ENCODE measurements at places on chromosomes 3 and 15.

GRCh38 chr3:95333826-95334225 is 1271.0 kb downstream of the NSUN3 start:
- no peak for DNase-seq

DNA sequence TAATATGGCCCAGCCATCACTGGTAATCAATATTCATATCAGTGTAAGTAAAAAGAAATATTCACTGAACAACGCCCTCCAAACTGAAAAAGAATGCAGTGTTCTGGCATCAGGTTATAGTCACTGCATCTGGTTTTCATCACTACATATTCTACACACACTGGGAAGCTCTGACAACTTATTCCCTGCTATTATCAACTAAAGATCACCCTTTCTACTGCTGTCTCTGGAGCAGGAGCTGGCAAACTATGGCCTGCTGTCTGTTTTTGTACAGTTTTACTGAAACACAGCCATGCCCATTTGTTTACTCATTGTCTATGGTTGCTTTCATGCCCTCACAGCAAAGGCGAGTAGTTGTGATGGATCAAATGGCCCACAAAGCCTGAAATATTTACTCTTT is 35.3 kb downstream of the TUBGCP4 start:
- no peak for DNase-seq

DNA sequence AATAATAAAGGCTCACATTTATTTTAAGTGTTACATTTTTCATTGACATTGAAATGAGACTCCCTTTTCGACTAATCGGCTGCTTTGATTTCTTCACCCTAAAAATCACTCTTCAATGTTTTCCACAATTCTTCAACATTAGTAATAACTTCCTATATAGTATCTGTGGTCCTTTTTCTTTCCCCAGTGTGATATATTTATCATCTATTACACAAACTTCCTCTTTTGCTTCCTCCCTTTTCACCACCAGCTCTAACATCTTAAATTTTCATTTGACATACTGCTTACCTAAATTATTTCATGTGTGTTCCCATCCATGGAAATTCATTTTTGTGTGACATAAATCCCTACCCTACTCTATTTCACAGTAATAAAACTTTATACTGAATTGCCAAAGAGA is 244.4 kb downstream of the TIGIT start:
- no peak for DNase-seq

DNA sequence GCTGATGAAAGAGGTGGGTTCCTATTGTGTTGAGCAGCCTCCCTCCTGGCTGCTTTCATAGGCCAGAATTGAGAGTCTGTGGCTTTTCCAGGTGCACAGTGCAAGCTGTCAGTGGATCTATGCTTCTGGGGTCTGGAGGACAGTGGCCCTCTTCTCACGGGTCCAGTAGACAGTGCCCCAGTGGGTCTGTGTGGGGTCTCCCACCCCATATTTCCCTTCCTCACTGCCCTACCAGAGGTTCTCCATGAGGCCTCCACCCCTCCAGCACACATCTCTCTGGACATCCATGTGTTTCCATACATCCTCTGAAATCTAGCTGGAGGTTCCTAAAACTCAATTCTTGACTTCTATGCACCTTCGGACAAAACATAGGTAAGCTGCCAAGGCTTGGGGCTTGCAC is 201.2 kb downstream of the FAM43A start:
- no peak for DNase-seq

- DNase-seq, result no peak
Measured at GRCh38 chr15:78259232-78259631, 5.1 kb upstream of the DNAJA4 start.

DNA sequence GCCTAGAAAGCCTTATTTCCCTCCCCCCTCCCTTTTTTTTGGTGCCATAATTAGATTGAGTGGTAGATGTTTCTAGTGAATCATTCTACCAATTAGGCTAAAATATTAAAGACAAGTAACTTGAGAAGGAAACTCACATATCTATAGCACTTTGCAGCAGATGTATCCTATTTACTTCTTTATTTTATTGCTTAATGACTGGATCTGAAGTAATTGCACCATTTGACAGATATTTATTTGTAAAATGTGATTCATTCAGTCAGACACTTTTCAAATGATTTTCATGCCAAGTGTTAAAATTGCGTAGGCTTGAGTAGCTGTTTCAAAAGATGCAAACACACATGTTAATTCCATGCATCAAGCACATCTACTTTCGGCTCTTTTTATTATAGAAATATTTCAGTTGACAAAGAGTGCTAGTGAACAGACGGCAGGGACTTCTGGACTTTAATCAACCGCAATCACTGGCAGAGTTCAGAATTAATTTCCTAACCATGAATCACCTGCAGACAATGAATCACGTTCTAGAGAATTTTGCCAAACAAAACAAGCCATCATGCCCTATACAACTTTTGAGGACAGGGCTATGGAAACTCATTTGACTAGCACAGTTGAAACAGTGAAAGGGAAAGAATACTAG is 636.8 kb downstream of the MECOM start:
- DNase-seq, result peak; percentile 10

DNA sequence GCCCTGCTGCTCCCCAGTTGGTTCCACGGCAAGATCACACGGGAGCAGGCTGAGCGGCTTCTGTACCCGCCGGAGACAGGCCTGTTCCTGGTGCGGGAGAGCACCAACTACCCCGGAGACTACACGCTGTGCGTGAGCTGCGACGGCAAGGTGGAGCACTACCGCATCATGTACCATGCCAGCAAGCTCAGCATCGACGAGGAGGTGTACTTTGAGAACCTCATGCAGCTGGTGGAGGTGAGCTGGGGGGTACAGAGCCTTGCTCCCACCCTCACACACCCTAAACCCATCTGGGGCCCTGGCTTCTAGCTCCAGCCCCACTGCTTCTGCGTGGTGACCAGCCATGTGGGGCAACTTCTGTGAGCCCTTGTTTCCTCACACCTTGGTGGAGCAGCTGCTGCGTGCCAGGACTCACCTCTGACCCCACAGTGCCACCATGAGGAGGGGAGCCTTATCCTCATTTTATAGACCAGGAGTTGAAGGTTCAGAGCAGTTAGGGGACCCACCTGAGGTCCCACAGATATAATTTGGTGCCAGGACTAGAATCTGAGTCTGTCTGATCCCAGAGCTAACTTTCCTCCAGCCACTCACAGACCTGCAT is 13.3 kb upstream of the LMAN1L start:
- no peak for DNase-seq

- no peak for DNase-seq
Measured at GRCh38 chr3:113174801-113175485, 36.4 kb upstream of the BOC start.

DNA sequence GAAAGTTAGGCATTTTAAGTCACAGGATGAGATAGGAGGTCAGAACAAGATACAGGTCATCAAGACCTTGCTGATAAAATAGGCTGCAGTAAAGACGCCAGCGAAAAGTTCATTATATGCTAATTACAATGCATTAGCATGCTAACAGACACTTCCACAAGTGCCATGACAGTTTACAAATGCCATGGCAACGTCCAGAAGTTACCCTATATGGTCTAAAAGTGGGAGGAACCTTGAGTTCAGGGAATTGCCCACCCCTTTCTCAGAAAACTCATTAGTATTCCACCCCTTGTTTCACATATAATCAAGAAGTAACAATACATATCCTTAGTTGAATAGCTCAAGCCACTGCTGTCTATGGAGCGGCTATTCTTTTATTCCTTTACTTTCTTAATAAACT is 92.7 kb upstream of the PLXND1 start:
- DNase-seq, result no peak

DNA sequence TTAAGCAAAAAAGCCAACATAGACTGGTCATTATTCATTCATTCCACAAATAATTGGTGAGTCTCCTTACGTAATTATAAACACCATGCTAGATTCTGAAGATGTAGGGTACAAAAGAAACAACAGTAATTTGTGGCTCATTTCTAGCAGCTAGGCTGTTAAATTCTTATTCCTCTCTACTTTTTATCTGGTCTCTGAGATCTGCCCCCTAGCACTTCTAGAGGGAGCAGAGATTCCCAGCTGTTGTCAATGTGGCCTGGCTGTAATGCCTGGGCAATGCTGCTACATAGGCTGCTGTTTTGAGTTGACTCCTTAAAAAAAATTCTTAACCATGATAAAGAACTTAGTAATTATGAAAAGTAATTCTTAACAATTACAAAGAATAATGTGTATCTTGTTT is 434.9 kb upstream of the THRB start:
- no peak for DNase-seq

- no peak for DNase-seq
Measured at GRCh38 chr15:72306211-72306785, 13.7 kb downstream of the CELF6 start.

DNA sequence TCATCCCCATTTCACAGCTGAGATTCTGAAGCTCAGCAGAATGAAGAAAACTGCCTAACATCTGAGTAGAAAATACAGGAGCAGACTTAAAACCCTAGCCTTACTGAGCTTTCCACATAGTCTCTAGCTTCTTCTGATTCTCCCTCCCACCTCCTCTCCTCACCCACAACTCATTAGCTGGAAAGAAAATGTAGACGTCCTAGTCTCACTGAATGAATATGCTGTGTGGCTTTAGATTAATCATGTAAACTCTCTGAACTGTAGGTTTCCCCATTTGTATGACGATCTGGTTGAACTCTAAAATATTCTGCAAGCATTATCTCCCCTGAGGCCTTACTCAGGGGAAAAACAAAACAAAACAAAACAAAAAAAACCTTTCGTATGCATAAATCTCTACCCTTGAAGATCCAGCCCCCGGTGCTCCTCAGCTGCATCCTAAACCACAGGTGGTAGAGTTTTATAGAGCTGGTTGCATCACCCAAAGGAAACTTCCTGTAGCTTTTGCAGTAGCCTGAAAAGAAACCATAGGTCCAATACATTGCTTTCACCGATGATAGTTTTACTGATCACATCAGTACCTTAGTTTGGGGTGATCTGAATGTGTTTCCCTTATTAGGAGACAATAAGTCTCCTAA is 40.6 kb downstream of the FOXB1 start:
- no peak for DNase-seq

GRCh38 chr3:126342991-126343648 is 14.1 kb downstream of the KLF15 start:
- DNase-seq, result no peak

GRCh38 chr15:60781211-60781713 is 302.3 kb upstream of the ICE2 start:
- DNase-seq, result no peak

- DNase-seq, result no peak
Measured at GRCh38 chr15:31482122-31482922, 155.7 kb downstream of the KLF13 start.

DNA sequence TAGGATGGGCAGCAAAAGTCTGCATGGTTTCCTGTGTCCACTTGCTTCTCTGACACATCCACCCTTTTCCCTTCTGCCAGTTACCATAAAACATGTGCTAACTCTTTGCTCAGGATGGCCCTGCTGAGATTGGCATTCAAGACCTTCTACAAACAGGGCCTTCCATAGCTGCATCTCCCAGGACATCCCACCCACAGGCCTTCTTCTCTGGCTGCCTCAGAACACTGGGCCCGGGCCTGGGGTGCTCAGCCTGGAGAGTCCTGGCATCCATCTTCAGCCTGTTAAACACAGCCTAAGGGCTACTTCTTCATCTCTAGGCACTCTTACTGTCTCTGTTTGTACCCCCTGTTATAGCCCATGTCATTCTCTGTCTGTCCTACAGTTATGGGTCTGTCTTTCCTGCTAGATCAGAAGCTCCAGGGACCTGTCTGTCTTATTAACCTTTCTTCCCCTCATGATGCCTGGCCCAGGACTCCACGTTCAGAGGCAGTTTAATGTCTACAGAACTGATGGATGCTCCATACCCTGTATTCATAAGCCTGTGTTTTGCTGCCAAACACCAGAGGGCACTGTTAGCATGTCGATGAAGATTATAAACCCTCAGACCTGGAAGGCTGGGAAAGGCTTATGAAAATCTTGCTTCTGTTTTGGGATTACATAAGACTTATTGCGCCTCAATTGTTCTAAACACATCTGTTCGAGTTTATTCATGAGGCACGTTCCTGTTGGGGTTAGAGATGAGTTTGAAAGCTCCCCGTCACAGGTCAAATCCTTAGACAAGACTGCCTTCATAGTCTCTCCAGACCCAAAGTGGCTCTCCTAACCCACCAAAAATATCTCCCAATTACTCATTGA is 16.5 kb downstream of the SEMA3G start:
- peak; percentile 38 for DNase-seq

DNA sequence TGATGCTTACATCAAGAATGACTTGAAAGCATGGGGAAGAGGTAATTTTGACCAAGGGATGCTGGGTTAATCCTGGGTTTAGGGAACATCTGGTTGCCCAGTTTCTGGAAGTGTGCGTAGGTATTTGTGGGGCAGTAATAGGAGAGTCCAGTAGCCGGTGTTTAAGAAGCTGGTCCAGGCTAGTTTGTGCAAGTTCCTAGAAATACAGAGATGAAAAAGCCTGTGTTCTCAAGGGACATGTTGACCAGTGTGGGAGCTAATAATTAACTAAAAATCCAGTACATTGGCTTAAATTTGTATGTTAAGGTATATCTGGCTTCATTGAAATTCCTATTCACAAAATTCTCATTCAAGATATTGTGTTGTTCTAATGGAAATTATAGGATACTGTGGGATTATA is 51.2 kb downstream of the UBE2E2 start:
- DNase-seq, result no peak

GRCh38 chr3:69359339-69359893 is 26.5 kb downstream of the FRMD4B start:
- no peak for DNase-seq

DNA sequence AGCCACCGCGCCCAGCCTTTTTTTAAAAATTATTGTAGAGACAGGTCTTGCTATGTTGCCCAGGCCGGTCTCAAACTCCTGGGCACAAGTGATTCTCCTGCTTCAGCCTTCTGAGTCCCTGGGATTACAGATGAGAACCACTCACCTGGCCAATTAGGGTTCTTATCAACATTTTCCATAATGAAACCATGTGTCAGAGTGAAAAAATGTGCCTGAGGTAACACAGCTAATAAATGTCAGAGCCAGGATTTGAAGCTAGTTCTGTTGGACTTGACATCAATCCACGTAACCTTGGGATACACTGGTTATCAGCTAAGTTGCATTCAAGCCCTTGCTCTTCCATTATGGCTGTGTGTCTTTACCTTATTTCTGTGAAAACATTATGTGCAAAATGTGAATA is 29.1 kb downstream of the CHST14 start:
- DNase-seq, result no peak
